ENCODE measurements at places on chromosomes 16 and 17.

GRCh38 chr16:3785413-3785812 lies 68.1 kb upstream of the TRAP1 start:
- no peak for DNase-seq

DNA sequence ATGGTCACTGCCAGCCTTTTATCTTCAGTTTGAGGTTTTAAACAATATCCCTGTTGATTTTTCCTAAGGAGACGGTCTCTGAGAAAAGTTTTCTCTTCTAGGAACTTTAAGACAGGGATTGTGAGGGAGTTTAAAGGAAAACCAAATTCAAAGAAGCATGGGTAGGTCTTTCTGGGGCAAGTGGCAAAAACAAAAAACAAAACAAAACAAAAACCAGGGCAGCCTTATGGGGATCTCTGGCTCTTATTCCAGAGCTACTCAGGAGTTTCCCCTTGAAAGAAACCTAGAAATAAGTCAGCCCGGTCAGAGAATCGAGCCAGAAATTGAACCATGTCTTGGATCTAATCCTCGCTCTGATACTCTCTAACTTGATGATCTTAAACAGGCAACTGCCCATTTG lies 424.5 kb downstream of the GRIN2A start:
- no peak for DNase-seq

DNA sequence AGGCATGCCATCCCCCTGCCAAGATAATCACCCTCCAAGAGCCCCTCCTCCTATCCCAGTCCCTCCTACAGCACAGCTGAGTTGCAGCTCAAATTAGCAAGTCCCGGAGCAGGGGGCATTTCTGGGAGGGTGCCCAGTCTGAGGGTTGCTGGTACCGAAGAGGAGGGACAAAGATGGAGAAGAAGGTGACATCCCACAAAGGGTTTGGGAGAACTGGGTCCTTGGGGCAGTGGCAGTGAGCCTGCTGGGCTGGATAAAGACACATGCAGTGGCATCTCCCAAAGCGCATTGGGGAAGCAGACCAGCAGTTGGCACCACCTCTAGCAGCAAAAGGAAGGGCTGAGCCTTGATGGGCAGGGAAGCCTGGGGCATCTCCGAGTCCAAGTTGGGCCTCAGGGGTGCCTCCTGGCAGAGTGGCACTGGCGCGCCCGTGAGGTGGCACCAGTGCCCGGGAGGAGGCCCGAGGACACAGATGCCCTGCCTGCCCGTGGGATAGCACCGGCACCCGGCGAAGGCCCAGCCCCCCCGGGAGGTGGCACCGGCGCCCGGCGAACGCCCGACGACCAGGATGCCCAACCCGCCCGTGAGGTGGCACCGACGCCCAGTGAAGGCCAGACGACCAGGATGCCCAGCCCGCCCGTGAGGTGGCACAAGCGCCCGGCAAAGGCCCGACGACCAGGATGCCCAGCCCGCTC lies 622 bp downstream of the TOM1L2 start:
- peak; percentile 58 for DNase-seq

GRCh38 chr16:69323415-69323814 lies 7.0 kb downstream of the PDF start:
- no peak for DNase-seq

DNA sequence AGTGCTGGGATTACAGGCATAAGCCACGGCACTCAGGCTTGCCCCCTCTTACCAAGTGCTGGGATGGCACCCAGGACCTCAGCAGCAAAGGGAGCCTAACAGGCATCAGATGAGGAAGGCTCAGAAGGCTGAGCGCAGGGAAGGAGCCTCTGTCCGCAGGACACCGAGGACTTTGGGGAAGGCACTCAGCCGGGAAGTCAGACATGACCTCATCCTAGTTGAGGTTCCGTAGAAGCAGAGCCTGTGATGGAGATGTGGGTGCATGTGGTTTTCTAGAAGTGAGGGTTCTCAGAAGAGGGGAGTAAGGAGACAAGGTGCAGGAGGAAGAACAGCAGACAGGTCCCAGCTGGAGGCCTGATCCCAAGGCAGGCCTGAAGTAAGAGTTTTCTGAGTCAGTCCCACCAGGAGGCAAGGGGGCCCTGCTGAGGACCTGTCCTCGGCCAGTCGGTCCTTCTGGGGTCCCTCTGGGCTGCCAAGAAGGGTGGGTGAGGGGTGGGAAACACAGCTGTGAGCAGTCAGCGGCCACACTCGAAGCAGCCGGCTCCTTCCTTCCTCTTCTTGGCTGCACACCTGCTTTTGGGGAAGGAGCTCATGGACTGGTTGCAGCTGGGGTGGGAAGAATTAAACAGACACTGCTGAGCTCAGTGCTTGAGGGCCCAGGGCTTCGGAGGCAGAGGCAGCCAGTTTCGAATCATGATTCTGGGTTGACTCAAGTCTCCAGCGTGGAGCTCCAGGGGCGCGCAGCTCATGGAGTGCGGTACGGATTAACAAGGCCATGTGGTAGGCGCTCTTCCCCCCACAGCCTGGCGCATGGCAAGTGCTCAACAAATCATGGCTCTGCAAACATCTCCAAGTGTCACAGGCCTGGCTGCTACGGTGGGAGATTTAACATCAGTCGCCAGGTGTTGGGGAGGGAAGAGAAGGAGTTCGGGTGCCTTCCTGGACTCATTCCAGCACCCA lies 38.9 kb upstream of the SNN start:
- DNase-seq = no peak

DNA sequence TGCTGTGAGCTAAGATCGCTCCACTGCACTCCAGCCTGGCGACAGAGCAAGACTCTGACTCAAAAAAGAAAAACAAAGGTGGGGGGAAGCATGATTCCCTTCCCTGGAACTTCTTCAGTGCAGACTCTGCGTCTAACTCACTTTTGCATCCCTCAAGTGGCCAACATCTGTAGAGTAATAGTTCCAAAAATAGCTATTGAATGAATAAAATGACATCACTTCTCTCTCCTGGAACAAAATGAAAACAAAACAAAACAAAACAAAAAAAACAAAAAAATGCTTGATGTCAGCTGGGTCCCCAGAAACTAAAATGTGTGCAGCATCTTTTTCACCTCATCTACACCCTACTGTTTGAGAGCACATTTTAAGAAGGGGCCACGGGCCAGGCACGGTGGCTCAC lies 197.7 kb upstream of the NOG start:
- DNase-seq = no peak

DNA sequence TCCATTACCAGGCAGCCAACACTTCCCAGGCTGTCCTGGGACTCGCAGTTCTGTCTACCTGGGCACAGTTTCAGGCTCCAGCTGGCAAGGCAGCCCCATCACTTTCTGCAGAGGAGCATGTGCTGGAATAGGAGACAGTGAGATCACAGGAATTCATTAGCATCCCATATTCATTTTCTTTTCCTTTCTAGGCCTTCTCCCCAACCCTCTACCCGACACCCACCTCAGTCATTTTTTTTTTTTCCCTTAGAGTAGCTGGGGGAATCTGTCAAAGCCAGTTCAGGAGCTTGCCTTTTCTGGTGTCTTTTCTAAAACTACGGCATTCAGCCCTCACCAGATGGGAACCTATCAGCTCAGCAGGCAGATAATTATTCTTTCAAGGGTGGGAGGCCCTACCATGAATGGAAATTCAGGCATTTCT lies 42.4 kb upstream of the FBXO47 start:
- DNase-seq = no peak

DNA sequence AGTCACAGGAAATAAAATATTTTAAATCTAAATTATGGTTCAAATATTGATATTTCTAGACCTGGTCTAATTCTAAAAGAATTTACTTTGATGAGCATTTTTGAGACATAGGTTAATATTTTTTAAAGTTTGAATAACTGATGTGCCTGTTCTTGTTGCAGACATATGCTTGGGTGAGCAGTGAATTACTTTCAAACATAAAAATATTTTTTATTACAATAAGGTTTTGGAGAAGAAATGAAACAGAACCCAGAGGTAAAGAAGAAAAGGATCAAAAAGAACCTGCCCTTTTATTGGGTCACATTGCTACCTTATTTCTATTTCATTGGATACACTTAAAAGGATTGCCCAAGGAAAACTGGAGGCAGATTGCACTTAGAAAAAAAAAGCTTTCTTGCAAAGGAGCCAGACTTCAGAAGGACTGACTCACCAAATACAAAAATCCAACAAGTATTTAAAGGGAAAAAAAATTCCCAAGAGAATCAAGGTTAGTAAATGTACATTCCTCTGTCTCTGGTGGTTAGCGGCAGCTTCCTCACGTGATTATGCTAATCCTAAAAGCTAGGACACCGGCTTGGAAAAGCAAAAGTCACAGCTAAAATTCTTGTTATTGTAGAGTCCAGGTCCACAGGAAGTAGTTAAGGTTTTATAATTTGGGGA lies 18.5 kb downstream of the ENPP7 start:
- DNase-seq = no peak

DNA sequence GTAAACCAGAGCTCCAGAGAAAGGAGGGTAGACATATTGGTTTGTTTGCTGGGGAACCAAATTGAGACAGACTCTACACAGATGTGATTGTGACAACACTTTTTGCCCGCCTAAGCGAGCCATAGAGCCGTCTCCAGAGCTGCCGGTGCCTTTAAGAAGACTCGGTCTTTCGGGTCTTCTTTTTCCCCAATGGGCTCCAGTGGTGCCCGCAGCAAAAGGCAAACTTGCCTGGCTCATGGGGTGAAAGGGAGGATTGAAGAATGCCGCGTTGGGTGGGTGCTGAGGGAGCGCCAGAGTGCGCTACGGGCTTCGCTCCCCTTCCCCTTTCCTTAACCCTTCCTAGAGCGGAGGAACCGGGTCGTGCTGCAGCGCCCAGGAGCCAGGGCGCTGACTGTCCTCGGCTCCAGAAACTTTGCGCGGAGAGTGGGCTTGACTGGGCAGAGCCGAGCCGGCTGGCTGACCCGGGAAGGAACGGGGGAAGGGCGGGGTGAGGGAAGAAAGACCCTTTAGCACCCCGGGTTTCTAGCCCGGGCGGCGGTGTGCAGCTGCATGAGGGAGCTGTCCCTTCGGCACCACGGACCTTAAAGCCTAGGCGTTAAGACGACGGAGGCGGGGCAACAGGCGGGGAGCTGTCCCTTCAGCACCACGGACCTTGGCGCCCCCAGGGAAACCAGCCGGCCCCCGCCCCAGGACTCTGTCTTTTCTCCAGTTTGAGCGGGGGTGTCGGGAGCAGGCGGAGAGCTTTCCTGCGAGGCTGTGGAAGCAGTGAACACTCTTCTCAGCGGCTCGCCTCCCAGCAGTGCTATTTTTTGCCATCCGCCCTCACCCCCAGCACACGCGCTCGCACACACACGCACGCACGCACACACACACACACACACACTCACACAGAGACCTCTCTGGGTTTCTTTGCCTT lies at the start of gene CACNG3:
Gene CACNG3 (plus strand): TSS at position 880 of the 916 bp plus-strand sequence. CDS start 420 bp downstream, outside the sequence.
- DNase-seq = peak; percentile 35

DNA sequence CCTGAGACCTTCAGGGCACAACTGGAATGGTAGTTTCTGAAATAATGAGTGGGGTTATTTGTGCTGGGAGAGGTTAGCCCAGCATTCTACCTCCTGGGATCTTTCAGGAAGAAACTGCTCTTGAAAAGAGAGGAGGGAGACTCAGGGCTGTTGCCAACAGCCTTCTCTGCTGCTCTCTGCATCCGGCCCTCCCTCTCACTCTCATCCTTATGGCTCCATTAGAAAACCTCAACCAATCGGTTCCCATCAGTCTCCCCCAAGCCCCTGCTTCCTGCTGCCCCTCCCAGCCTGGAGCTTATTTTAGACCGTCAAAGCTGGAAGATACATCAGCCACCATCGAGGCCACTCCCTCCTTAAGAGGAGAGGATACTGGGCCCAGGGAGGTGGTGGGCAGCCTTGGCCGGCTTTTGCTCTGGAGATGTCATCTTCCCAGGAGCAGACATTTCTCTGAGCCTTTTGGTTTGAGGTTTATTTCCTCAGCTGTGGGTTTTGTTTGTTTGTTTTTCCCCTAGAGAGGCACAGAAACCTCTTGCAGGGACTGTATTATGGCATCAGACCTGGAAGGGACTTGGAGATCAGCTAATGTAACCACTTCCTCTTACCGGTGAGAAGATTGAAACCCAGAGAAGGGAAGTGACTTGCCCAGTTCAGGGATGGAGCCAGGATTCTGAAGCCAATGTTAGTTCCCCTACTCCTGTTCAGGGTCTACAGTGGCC lies 2.7 kb downstream of the MPRIP start:
- peak; percentile 85 for DNase-seq

DNA sequence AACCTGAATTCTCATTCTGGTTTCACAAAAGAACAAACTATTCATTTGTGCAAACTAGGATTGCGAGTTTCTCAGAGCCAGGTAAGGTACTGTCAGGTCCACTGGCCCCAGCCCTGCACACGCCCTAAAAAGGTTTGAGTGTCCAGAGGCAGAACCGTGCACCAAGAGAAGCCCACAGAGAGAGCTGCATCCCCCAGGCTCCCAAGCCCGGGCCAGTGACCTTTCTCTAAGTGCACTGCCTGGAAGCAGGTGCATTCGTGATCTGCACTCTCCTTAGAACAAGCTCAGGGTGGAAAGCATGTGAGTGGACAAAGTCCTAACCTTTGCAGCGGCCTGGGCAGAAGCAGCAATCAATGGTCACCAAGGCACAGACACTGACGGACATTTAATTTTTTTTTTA lies 26.8 kb downstream of the MEAK7 start:
- DNase-seq = peak; percentile 8

DNA sequence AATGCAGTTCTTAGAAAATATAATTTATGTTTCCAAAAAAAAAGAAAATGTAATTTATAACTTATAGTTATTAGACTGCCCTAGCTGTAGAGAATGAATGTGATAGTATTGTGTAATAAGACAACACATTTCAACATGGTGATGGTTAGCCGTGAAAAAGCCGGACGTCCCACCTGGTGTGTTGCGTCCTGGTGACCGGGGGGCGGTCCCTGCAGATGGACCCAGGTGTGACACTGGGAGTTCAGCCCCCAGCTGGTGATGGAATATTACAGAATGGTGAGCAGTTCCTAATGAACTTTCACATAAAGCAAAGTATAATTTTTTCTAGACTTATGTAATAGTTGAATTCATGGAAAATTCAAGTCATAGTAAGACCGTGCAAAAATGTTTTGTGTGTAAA lies 132.8 kb downstream of the LAT start:
- no peak for DNase-seq

GRCh38 chr16:10581507-10581906 lies 1.1 kb upstream of the EMP2 start:
- DNase-seq = no peak

DNA sequence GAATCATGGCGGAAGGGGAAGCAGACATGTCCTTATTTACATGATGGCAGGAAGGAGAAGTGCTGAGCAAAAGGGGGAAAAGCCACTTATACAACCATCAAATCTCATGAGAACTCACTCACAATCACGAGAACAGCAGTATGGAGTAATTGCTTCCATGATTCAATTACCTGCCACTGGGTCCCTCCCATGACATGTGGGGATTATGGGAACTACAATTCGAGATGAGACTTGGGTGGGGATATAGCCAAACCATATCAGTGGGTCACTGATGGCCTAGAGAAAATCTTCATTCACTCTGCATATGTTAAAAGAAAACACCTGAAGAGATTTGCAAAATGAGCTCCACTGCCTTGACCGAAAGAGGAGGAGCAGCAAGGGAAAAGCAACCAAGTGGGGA lies 130.3 kb upstream of the FAM20A start:
- DNase-seq = no peak

GRCh38 chr17:10266296-10266876 lies 68.0 kb upstream of the GAS7 start:
- no peak for DNase-seq

Measured in heart left ventricle (tissue), 16 donors.